ENCODE measurements at places on chromosomes 12 and 14.

- no peaks in the 10 kb centered on the region for H3K27me3 ChIP-seq
- no peaks in the 10 kb centered on the region for H3K4me1 ChIP-seq
- no peak overlapping the region for H3K27ac ChIP-seq
- H3K4me3 ChIP-seq: no peak overlapping the region
- no peak for DNase-seq
Measured at GRCh38 chr12:50985322-50985721, 33.0 kb downstream of the HIGD1C start.

GRCh38 chr12:53193985-53194716, 12.9 kb downstream of the ITGB7 start:
- H3K27me3 ChIP-seq: no peaks in the 10 kb centered on the region
- no peaks in the 10 kb centered on the region for H3K36me3 ChIP-seq
- no peak overlapping the region for H3K27ac ChIP-seq
- H3K4me1 ChIP-seq: peaks cover 2% of the 10 kb centered on the region

DNA sequence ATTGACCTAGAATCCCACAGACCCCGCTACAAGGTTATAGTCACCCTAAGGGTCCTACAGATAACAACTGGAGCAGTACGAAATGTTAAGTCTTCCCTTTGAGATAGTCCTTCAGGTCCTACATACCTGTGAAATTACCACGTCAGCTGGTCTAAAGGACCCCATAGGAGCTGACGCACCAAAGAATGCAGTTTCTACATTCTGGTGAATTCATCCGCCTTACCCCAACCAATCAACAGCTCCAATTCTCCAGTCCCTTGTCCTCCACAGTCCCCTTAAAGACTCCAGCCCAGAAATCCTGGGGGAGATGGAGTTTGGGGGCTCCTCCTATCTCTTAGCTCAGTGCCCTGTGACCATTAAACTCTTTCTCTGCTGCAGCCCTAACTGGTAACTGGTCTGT, 36.2 kb upstream of the PRMT8 start:
- no peak overlapping the region for H3K4me3 ChIP-seq
- peaks cover 51% of the 10 kb centered on the region for H3K4me1 ChIP-seq
- no peaks in the 10 kb centered on the region for H3K27me3 ChIP-seq
- no peaks in the 10 kb centered on the region for H3K36me3 ChIP-seq

GRCh38 chr12:75427491-75427890, 36.6 kb downstream of the GLIPR1L2 start:
- H3K27ac ChIP-seq: no peak overlapping the region
- H3K4me1 ChIP-seq: no peaks in the 10 kb centered on the region
- no peaks in the 10 kb centered on the region for H3K27me3 ChIP-seq
- no peak overlapping the region for H3K4me3 ChIP-seq

DNA sequence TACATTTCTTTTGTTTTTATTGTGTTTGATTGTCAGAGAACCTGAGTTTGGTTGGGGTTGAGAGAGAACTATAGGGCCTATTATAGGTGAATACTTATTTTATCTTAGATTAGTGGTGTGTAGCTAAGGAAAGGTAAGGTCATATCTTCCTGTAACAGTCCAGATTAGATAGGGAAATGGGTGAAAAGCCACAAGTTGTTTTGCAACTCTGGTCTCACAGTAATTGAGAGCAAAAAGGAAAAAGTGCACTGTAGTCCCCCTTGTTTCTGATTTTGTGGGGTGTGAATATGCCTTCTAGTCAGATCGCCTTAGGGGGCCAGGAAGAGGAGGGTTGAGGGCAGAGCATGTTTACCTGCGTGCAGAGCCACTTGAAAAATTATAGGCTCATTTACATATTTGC, 8.9 kb downstream of the MSRB3 start:
- no peaks in the 10 kb centered on the region for H3K36me3 ChIP-seq
- H3K4me1 ChIP-seq: no peaks in the 10 kb centered on the region
- no peak overlapping the region for H3K27ac ChIP-seq
- DNase-seq: no peak
- H3K27me3 ChIP-seq: peaks cover 13% of the 10 kb centered on the region
- H3K4me3 ChIP-seq: no peak overlapping the region

DNA sequence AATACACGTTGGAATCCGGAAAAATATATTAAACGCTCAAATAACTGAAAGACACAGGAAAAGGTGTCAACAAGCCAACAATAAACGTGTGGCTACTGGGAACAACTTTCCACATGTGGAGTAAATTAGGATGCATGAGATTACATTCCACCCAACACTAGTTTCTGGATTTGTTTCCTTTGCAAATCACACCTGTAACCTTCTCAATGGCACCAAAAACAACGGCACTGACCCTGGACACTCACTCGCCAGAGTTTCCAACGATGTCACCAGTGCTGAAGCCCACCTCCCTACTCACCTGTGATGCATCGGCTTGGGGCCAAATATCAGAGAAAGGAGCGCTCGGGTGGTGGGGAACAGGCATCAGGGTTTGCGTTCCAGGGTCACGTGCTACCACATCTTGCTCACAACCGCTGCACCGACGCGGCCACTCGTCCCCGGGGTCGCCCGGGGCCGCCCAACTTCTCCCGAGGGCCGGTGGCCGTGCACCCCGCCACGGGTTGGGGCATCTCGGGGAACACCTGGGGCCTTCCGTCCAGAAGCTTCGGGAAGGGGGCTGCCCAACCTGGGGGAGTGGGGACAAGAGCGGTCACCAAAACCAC, 629 bp downstream of the PRDM4 start:
- H3K4me1 ChIP-seq: peaks cover 12% of the 10 kb centered on the region
- peak overlapping the region; percentile 89 for H3K27ac ChIP-seq
- no peak for DNase-seq
- H3K36me3 ChIP-seq: peaks cover 11% of the 10 kb centered on the region
- H3K4me3 ChIP-seq: peak overlapping the region; percentile 80
- H3K27me3 ChIP-seq: no peaks in the 10 kb centered on the region

- peaks cover 9% of the 10 kb centered on the region for H3K4me1 ChIP-seq
- H3K36me3 ChIP-seq: no peaks in the 10 kb centered on the region
- no peak for DNase-seq
- H3K27me3 ChIP-seq: no peaks in the 10 kb centered on the region
- no peak overlapping the region for H3K4me3 ChIP-seq
Measured at GRCh38 chr12:29320295-29321085, 60.5 kb downstream of the ERGIC2 start.

- H3K36me3 ChIP-seq: no peaks in the 10 kb centered on the region
- H3K4me3 ChIP-seq: no peak overlapping the region
- peaks cover 6% of the 10 kb centered on the region for H3K4me1 ChIP-seq
- no peak for DNase-seq
Measured at GRCh38 chr14:96806836-96807235, 9.7 kb downstream of the VRK1 start.

GRCh38 chr12:53324113-53324778, 2.8 kb upstream of the AAAS start:
- H3K27ac ChIP-seq: peak overlapping the region; percentile 73
- no peak for DNase-seq
- peak overlapping the region; percentile 48 for H3K4me3 ChIP-seq
- H3K36me3 ChIP-seq: no peaks in the 10 kb centered on the region
- no peaks in the 10 kb centered on the region for H3K27me3 ChIP-seq

DNA sequence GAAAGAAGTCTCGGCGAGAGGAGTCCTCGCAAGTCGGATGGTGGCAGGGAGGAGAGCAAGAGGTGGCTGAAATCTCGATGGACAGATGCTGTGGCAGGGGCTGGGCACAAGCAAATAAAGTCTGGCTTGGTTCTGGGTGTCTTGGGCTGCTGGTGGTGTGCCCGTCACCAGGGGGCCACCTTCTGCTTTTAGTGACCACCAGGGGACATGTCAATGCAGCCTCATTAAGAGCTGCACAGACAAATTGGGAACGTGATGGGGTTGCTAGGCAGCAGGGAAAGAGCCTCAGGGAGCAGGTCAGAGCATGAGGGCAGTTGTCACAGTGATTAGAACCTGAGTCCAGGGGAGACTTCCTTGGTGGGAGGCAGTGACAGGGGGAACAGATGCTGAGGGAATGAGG, 44.0 kb downstream of the LRRC74A start:
- no peaks in the 10 kb centered on the region for H3K36me3 ChIP-seq
- no peak overlapping the region for H3K4me3 ChIP-seq
- peaks cover 5% of the 10 kb centered on the region for H3K27me3 ChIP-seq

- no peak for DNase-seq
- H3K4me1 ChIP-seq: peaks cover 14% of the 10 kb centered on the region
- no peaks in the 10 kb centered on the region for H3K36me3 ChIP-seq
- no peak overlapping the region for H3K4me3 ChIP-seq
- H3K27me3 ChIP-seq: no peaks in the 10 kb centered on the region
Measured at GRCh38 chr12:96192926-96193573, 1.1 kb upstream of the ELK3 start.

GRCh38 chr14:56119201-56119981, 1.2 kb downstream of the PELI2 start:
- no peak overlapping the region for H3K27ac ChIP-seq
- H3K4me3 ChIP-seq: peak overlapping the region; percentile 22
- H3K4me1 ChIP-seq: peaks cover 2% of the 10 kb centered on the region
- H3K27me3 ChIP-seq: peaks cover 58% of the 10 kb centered on the region
- no peak for DNase-seq

GRCh38 chr14:79949906-79950305, 261.4 kb downstream of the DIO2 start:
- no peak overlapping the region for H3K27ac ChIP-seq
- no peak for DNase-seq
- no peak overlapping the region for H3K4me3 ChIP-seq
- no peaks in the 10 kb centered on the region for H3K36me3 ChIP-seq
- H3K27me3 ChIP-seq: no peaks in the 10 kb centered on the region
- no peaks in the 10 kb centered on the region for H3K4me1 ChIP-seq

- H3K27me3 ChIP-seq: no peaks in the 10 kb centered on the region
- H3K4me1 ChIP-seq: peaks cover 51% of the 10 kb centered on the region
- H3K27ac ChIP-seq: peak overlapping the region; percentile 99
Measured at GRCh38 chr12:95117178-95117599, 43.8 kb upstream of the NR2C1 start.

DNA sequence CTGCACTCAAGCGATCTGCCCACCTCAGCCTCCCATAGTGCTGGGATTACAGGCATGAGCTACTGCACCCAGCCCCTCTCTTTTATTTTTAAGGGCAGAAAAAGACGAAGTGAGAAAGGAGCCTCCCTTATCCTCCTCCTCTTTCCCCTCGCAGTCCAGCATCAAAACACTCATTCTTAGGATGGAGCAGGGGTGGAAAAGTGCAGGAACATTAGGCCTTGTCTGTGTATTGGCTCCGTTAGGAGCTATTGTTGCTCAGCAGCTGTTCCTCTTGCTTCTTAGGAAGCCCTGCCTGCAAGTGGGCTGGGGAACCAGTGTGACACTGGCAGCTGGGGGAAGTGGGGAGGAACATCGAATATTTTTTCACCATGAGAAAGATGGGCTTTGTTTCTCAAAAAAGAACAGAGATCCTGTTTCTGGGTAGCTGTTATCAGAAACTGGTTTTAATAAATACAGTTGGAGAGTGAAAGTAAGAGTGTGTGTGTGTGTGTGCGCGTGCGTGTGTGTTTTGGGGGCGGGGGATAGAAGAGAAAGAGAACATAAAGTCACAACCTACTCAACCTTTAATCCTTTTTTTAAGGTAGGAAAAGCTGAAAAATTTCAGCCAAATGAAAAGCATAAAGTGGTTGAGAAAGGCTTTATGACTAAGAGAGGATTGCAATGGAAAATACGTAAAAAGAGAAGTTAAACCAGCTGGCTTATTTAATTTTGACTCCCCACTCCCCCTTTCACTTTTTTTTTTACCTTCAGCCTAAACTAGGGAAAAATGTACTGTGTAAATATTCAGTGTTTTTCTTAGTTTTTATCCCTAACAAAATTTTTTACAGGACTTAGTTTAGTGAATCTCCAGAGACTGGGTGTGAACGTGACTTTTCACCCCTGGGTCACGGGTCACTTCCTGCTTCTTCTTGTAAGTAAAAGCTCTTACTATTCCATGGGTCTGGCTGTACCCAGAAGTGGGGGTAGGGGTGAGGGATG, 197.2 kb upstream of the PLEKHG7 start:
- H3K27me3 ChIP-seq: no peaks in the 10 kb centered on the region
- H3K4me3 ChIP-seq: no peak overlapping the region
- no peak overlapping the region for H3K27ac ChIP-seq

- no peaks in the 10 kb centered on the region for H3K27me3 ChIP-seq
- no peak overlapping the region for H3K4me3 ChIP-seq
- H3K4me1 ChIP-seq: no peaks in the 10 kb centered on the region
- no peak for DNase-seq
Measured at GRCh38 chr14:56243110-56243509, 124.9 kb downstream of the PELI2 start.

- H3K27me3 ChIP-seq: no peaks in the 10 kb centered on the region
- H3K27ac ChIP-seq: no peak overlapping the region
- DNase-seq: no peak
- H3K36me3 ChIP-seq: no peaks in the 10 kb centered on the region
- H3K4me1 ChIP-seq: no peaks in the 10 kb centered on the region
Measured at GRCh38 chr12:32257695-32258496, 141.5 kb upstream of the FGD4 start.

GRCh38 chr14:68553311-68553710, 239.6 kb downstream of the ZFP36L1 start:
- H3K4me3 ChIP-seq: no peak overlapping the region
- H3K36me3 ChIP-seq: peaks cover under 1% of the 10 kb centered on the region
- no peak for DNase-seq

- no peak overlapping the region for H3K4me3 ChIP-seq
- no peak overlapping the region for H3K27ac ChIP-seq
- no peaks in the 10 kb centered on the region for H3K4me1 ChIP-seq
- DNase-seq: no peak
Measured at GRCh38 chr12:97050509-97050908, 143.5 kb downstream of the NEDD1 start.

- DNase-seq: no peak
- peaks cover 4% of the 10 kb centered on the region for H3K27me3 ChIP-seq
- no peaks in the 10 kb centered on the region for H3K36me3 ChIP-seq
- no peak overlapping the region for H3K4me3 ChIP-seq
- H3K4me1 ChIP-seq: no peaks in the 10 kb centered on the region
Measured at GRCh38 chr14:101500061-101500460, 61.2 kb upstream of the DIO3 start.

GRCh38 chr12:96099421-96099820, 64.0 kb upstream of the LTA4H start:
- H3K36me3 ChIP-seq: no peaks in the 10 kb centered on the region
- H3K4me1 ChIP-seq: peaks cover 4% of the 10 kb centered on the region
- no peaks in the 10 kb centered on the region for H3K27me3 ChIP-seq
- H3K4me3 ChIP-seq: no peak overlapping the region
- no peak overlapping the region for H3K27ac ChIP-seq

DNA sequence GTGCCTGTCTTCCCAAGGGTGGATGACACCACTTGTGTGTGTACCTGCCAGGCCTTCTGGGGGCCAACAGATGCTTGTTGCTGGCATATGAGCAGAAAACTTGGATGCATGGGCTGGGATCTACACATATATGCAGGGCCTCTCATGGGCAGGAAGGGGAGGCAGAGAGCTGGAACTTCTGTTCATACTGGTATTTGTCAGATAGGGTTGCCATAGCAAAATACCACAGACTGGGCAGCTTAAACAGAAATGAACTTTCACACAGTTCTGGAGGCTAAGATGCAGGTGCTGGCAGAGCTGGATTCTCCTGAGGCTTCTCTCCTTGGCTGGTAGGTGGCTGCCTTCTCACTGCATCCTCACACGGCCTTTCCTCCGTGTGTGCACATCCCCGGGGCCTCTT, 121.8 kb downstream of the SUDS3 start:
- no peaks in the 10 kb centered on the region for H3K36me3 ChIP-seq
- H3K27ac ChIP-seq: no peak overlapping the region
- H3K4me3 ChIP-seq: no peak overlapping the region
- H3K27me3 ChIP-seq: no peaks in the 10 kb centered on the region
- no peak for DNase-seq

- no peak overlapping the region for H3K4me3 ChIP-seq
- no peak for DNase-seq
- no peak overlapping the region for H3K27ac ChIP-seq
- no peaks in the 10 kb centered on the region for H3K4me1 ChIP-seq
- no peaks in the 10 kb centered on the region for H3K27me3 ChIP-seq
Measured at GRCh38 chr12:49762468-49762847, 21.1 kb downstream of the TMBIM6 start.

All from keratinocyte (primary cell).